Melanocyte of skin (primary cell): ENCODE measurements at places on chromosomes 6 and 20. TPM values are rescaled to one million over a fixed set of nuclear protein-coding genes. Genes with fewer than 3 reads are reported as not detected.

The MED23 gene
- total RNA-seq, result 28.3 and 37.9 TPM in 2 replicates

The BPIFB1 gene
- not detected in 2 replicates for total RNA-seq

The CHD6 gene
- 26.6 and 35.2 TPM in 2 replicates for total RNA-seq

The XKR7 gene
- not detected in 2 replicates for total RNA-seq

The PI16 gene
- not detected in 2 replicates for total RNA-seq

The BACH2 gene
- total RNA-seq, result 2.1 and 4.0 TPM in 2 replicates

The ADISSP gene
- 38.0 and 38.1 TPM in 2 replicates for total RNA-seq

The LY6G6F gene
- not detected in 2 replicates for total RNA-seq

The IL17F gene
- not detected in 2 replicates for total RNA-seq

The C6orf132 gene
- total RNA-seq, result 0.34 TPM in 1 of 2 replicates, not detected in the other
